ENCODE measurements at places on chromosomes 12 and 14.

DNA sequence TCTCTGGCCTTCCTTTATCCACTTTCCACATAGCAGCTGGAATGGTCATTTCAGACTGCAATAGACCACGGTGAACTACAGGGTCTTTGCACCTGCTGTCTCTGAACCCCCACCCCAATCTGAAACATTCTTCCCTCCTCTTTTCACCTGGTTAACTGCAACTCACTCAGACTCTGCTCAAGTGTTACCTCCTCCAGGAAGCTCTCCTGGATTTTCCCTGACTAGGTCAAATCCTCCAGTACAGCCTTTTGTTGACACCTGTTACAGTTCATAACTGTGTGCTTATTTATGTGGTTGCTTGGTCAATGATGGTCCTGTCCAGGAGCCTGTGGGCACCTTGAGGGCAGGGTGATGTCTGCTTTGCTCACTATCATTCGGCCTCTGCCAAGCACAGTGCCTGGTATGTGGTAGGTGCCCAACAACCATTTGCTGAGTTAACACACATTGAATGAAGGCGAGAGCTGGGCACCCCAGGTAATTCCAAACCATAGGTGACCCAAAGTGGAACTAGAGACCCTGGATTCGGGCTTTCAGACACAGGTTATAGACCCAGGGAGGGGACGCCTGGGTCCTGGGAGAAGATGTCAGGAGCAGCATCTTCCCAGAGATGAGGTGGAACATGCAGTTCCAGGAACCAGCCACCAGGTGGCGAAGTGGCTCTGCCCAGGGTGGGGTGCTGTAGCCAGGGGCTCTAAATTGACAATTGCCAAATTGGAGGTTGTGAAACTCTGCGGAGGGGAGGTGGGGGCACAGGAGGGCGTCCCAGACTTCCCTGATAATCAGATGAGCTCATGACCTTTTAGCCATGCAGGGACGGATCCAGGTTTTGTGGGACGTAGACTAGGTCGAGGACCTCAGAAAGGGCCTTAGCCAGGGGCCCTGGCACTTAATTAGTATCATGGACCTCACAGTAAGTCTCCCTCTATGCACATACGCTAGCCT, 28.1 kb downstream of the TRPV4 start:
- ATAC-seq: peak; percentile 93

GRCh38 chr14:42606839-42607238, 1000.2 kb downstream of the LRFN5 start:
- ATAC-seq: no peak

DNA sequence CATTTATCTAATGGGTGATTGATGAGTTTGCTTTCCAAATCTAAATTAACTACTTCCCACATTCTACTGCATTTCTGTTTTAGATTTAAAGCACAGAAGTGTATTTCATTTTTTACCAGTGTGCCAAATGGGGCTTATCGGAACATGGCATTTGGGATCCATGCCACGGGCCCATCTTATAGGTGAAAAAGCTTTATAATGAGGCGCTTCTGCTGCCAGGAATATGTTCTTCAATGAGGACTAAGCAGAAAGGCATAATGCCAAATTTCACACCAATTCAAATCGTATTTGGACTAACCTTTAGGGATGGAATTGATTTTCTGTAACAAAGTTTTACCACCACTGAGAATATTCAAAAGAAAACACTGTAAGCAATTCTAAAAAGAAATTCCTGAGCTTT, 803.5 kb upstream of the FLRT2 start:
- no peak for ATAC-seq

DNA sequence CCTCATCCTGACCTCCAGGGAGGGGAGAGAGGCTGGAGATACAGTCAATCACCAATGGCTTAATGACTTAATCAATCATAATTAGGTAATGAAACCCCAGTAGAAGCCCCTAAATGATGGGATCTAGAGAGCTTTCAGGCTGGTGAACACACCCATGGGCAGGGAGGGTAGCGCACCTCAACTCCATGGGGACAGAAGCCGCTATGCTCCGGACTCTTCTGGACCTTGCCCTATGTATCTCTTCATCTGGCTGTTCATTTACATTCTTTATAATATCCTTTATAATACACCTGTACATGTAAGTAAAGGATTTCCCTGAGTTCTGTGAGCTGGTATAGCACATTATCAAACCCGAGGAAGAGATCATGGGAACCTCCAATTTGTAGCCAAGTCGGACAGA, 205.9 kb downstream of the STXBP6 start:
- ATAC-seq: no peak

- no peak for ATAC-seq
Measured at GRCh38 chr14:61889914-61890351, 127.7 kb downstream of the SNAPC1 start.

DNA sequence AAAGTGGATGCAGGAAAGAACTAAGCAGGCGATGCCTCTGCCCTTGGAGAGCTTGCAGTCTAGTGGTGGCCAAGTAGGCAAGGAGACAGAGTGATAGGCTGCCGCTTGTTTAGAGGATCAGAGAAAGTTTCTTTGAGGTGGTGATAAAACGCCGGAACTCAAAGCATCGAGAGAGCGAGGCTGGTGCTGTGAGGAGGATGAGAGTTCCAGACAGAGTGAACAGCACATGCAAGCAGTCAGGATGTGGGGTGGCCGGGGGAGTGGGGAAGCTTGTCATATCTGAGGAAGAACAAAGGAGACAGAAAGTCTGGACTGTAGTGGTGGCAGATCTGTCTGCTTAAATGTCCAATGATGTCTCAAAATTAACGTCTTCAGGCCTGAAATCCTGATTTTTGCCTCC, 319.7 kb downstream of the SNAPC1 start:
- no peak for ATAC-seq

- no peak for ATAC-seq
Measured at GRCh38 chr14:58912287-58912686, 274.5 kb downstream of the DACT1 start.

DNA sequence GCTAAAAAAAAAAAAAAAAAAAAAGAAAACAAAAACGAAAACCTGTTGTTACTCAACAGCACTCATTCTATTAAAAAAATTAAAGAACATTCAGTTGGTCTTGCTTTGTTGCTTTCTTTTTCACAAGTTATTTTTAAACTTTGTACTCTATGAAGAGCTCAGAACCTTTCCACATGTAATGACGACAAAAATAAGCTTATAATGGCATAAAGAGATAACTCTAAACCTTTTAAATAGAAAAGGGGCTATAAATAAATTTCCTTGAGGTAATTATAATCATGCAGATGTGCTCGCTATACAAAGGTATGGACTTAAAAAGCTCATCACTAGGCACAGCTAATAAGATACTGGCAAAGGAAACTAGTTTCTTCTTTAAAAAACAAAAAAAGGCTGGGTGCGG, 13.4 kb downstream of the NR2C1 start:
- ATAC-seq: no peak

DNA sequence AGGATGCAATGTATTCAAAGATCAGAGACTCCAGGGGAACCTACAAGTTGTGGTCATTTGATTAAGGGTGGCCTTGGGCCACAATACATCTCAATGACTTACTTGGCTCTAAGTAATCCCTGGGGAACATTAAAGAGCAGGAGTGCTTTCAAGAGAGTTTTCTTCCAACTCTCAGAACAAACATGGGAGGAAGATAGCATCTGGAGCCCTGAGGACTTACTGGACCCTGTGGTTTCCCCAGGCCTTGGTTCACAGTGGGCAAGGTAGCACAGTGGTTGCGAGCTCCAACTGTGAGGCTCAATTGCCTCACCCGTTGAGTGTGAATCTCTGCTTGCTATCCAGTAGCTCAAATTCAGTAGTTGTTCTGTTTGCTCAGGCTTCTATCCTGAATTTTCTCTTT, 32.4 kb downstream of the STXBP6 start:
- ATAC-seq: no peak

- no peak for ATAC-seq
Measured at GRCh38 chr14:77100961-77101360, 2.9 kb downstream of the CIPC start.

DNA sequence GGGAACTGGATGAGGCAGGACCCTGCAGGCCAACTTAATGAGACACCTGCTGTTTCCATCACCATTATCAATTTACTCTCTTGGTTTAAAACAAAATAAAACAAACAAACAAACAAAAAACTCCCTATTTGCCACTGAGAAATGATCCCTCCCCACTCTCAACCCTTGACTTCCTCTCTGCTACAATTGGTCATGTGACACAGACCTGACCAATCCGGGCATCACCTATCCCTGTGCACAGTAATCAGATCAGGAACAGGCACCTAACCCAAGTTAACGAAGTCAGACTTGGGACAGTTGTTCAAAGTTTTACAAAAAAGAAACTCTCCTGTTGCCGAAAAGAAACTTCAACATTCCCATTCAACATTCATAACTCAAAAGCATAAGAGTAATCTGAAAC, 58.4 kb downstream of the NELL2 start:
- no peak for ATAC-seq

Data from SK-N-SH treated with all-trans-retinoic acid at 6 μM for 48 hours (cell line).